ENCODE measurements at places on chromosomes 3 and 15. TPM values are rescaled to one million over a fixed set of nuclear protein-coding genes. Genes with fewer than 3 reads are reported as not detected.
A peak's percentile ranks its signal among the peaks of the same experiment; 100 is the strongest.

DNA sequence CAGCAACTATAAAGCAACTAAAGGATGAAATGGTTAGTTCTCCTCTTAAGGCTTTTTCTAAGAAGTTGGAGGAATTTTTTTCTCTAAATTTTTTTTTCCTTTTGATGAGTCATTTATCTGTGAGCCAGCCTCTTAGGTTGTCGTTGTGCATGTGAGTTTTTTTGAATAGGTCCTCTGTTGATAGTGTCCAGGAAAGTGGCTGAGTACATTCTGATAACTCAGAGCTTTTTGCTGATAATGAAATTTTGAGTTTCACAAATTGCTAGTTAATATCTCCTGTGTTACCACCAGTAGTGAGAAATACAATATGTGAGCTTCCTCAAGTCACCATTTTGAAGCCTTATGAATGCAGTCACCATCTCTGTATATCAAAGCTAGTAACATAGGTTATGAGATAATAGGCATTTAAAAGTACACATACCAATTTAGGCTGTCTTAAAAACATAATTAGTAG lies 7.1 kb upstream of the LXN start:
- H3K36me3 ChIP-seq, result peaks cover 17% of the 10 kb centered on the region
- no peak overlapping the region for H3K27ac ChIP-seq
- peaks cover 3% of the 10 kb centered on the region for H3K4me1 ChIP-seq
- H3K4me3 ChIP-seq, result no peak overlapping the region

- peak overlapping the region; percentile 78 for H3K27ac ChIP-seq
- DNase-seq, result no peak
- H3K27me3 ChIP-seq, result no peaks in the 10 kb centered on the region
- peak overlapping the region; percentile 2 for H3K4me3 ChIP-seq
- peaks cover 27% of the 10 kb centered on the region for H3K36me3 ChIP-seq
Measured at GRCh38 chr3:183541738-183542137, 13.8 kb downstream of the KLHL6 start.

The SHF gene
- 19.8 TPM for total RNA-seq

- no peak overlapping the region for H3K27ac ChIP-seq
- H3K4me3 ChIP-seq, result no peak overlapping the region
- no peaks in the 10 kb centered on the region for H3K27me3 ChIP-seq
- peaks cover 3% of the 10 kb centered on the region for H3K4me1 ChIP-seq
Measured at GRCh38 chr3:60935709-60936108, 315.5 kb downstream of the FHIT start.

DNA sequence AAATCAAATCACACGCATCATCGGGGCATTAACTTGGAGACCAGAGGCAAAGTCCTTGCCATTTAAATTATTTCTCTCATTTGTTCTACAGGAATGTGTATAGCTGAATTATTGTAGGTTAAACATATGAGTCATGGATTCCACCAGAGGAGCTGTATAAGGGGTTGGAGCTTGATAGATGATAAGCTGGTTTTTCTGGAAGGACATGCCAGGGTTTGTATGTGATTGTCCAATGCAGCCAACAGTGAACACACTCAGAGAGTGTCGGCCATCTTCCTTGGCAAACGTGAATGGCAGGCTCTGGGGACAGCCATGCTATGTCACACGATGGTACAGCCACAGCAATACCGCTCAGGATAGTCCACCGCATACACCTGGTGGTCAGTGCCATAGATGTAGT lies 25.1 kb downstream of the SSUH2 start:
- no peak for DNase-seq
- H3K27me3 ChIP-seq, result peaks cover 4% of the 10 kb centered on the region
- no peak overlapping the region for H3K4me3 ChIP-seq
- no peak overlapping the region for H3K27ac ChIP-seq

- H3K27ac ChIP-seq, result no peak overlapping the region
- no peaks in the 10 kb centered on the region for H3K4me1 ChIP-seq
- H3K4me3 ChIP-seq, result no peak overlapping the region
- no peak for DNase-seq
- no peaks in the 10 kb centered on the region for H3K27me3 ChIP-seq
Measured at GRCh38 chr3:5731100-5731499, 543.6 kb downstream of the EDEM1 start.

DNA sequence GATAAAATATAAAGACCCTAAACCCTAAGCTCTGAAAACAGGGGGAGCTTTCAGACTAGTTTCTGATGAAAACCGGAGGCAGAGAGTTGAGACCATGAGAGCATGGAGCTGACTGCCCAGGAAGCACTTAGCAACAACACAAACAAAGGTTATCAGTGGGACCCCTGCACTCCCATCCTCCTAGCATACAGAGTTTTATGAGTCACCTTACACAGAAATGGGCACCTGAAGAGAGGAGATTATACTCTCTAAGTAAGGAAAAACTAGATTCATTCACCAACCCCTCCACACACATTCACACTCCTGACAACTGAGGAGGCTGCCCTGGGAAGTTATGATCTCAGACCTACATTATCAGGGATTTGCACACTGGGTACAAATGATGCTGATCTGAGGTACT lies 261.7 kb downstream of the ULK4 start:
- peaks cover 9% of the 10 kb centered on the region for H3K36me3 ChIP-seq
- no peaks in the 10 kb centered on the region for H3K27me3 ChIP-seq
- H3K27ac ChIP-seq, result no peak overlapping the region
- no peak for DNase-seq

GRCh38 chr3:159982442-159982974 lies 6.1 kb upstream of the IL12A start:
- H3K27ac ChIP-seq, result no peak overlapping the region
- H3K36me3 ChIP-seq, result no peaks in the 10 kb centered on the region
- peaks cover 12% of the 10 kb centered on the region for H3K27me3 ChIP-seq
- peaks cover 6% of the 10 kb centered on the region for H3K4me1 ChIP-seq
- DNase-seq, result no peak

- H3K4me1 ChIP-seq, result peaks cover 5% of the 10 kb centered on the region
- H3K27me3 ChIP-seq, result peaks cover 11% of the 10 kb centered on the region
- H3K36me3 ChIP-seq, result no peaks in the 10 kb centered on the region
- peak overlapping the region; percentile 55 for H3K4me3 ChIP-seq
- DNase-seq, result no peak
Measured at GRCh38 chr15:67862750-67863441, 23.1 kb upstream of the RNU6-1 start.

GRCh38 chr3:182766099-182766498 lies 27.2 kb upstream of the ATP11B start:
- peaks cover 8% of the 10 kb centered on the region for H3K27me3 ChIP-seq
- H3K27ac ChIP-seq, result no peak overlapping the region
- H3K4me1 ChIP-seq, result no peaks in the 10 kb centered on the region
- no peaks in the 10 kb centered on the region for H3K36me3 ChIP-seq
- no peak for DNase-seq

DNA sequence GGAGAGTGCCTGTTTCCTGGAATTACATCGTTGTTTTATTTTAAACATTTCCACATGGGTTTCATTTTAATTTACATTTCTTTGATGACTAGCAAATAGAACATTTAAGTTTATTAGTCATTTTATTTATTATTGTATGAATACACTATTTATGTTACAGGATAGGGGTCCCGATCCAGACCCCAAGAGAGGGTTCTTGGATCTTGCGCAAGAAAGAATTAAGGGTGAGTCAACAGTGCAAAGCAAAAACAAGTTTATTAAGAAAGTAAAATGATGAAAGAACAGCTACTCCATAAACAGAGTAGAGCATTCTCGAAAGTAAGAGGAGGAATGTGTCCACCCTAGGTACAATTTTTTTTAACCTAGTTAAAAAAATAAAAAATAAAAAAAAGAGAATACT lies 539.5 kb downstream of the NAALADL2 start:
- no peak for DNase-seq
- H3K27me3 ChIP-seq, result no peaks in the 10 kb centered on the region
- H3K36me3 ChIP-seq, result no peaks in the 10 kb centered on the region
- no peak overlapping the region for H3K4me3 ChIP-seq
- no peak overlapping the region for H3K27ac ChIP-seq

The BLM gene
- total RNA-seq, result 45.2 TPM

GRCh38 chr3:116444819-116445310 lies 422 bp downstream of the LSAMP start:
- peaks cover 12% of the 10 kb centered on the region for H3K27me3 ChIP-seq
- DNase-seq, result no peak
- H3K27ac ChIP-seq, result no peak overlapping the region
- no peaks in the 10 kb centered on the region for H3K4me1 ChIP-seq
- no peaks in the 10 kb centered on the region for H3K36me3 ChIP-seq

The CCR9 gene
- total RNA-seq, result 0.20 TPM

The LRRC28 gene
- 16.1 TPM for total RNA-seq

- no peak overlapping the region for H3K27ac ChIP-seq
- no peaks in the 10 kb centered on the region for H3K36me3 ChIP-seq
- DNase-seq, result no peak
- no peak overlapping the region for H3K4me3 ChIP-seq
- H3K4me1 ChIP-seq, result no peaks in the 10 kb centered on the region
Measured at GRCh38 chr3:164612751-164613150, 465.5 kb downstream of the SI start.

The MGLL gene
- total RNA-seq, result 1.1 TPM

The CASR gene
- not detected for total RNA-seq

The MYRIP gene
- not detected for total RNA-seq

DNA sequence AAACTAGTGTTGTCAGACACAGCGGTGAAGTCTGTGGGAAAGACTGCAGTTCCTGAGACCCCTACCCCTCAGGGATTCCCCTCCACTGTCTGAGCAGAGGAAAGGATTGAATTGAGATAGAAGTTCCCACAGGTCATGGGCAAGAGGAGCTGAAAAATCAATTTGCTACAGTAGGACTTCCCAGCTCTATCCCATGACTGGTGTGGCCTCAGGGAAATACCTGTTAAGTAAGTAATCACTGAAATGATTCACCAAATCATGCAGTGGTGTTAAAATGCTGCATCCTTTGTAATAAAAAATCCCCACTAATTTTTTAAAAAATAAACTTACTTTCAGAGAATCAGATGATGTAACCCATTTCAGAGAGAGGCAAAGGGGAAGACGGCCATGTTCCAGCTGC lies 45.0 kb upstream of the SPRED1 start:
- peaks cover 18% of the 10 kb centered on the region for H3K27me3 ChIP-seq
- H3K4me3 ChIP-seq, result no peak overlapping the region
- no peaks in the 10 kb centered on the region for H3K4me1 ChIP-seq
- H3K27ac ChIP-seq, result no peak overlapping the region
- DNase-seq, result no peak
- no peaks in the 10 kb centered on the region for H3K36me3 ChIP-seq

GRCh38 chr3:45646051-45646585 lies 43.1 kb upstream of the SACM1L start:
- H3K4me1 ChIP-seq, result no peaks in the 10 kb centered on the region
- DNase-seq, result no peak
- H3K27me3 ChIP-seq, result no peaks in the 10 kb centered on the region
- no peak overlapping the region for H3K4me3 ChIP-seq
- no peak overlapping the region for H3K27ac ChIP-seq
